ENCODE measurements at places on chromosomes 11 and 22. TPM values are rescaled to one million over a fixed set of nuclear protein-coding genes. Genes with fewer than 3 reads are reported as not detected.

Gene TMEM151A
- total RNA-seq: 4.3 TPM

Gene CHST1
- 1.4 TPM for total RNA-seq

Gene OR2AG1
- total RNA-seq: not detected

Gene APOBEC3H
- total RNA-seq: not detected

Gene RAB39A
- total RNA-seq: 0.53 TPM

Gene ZFTA
- total RNA-seq: 8.5 TPM

Gene TMEM225
- not detected for total RNA-seq

Gene RAB3IL1
- total RNA-seq: 15.7 TPM

Gene PATE2
- not detected for total RNA-seq

Gene KRTAP5-2
- not detected for total RNA-seq

Gene CFAP300
- 7.4 TPM for total RNA-seq

Gene SERHL2
- total RNA-seq: not detected

Gene HOATZ
- total RNA-seq: not detected

Gene F2
- 2.2 TPM for total RNA-seq

Gene HBB
- total RNA-seq: not detected

Gene KIRREL3
- 8.8 TPM for total RNA-seq

Gene TMPRSS4
- total RNA-seq: not detected

Gene PTPRCAP
- total RNA-seq: not detected

Gene CALCA
- 0.35 TPM for total RNA-seq

Gene EMID1
- not detected for total RNA-seq

Gene SLC36A4
- 11.2 TPM for total RNA-seq

Gene CDC42BPG
- total RNA-seq: 1.7 TPM

Gene XPNPEP3
- total RNA-seq: 5.7 TPM

Gene ACRV1
- total RNA-seq: not detected

Gene MIAT
- total RNA-seq: 0.26 TPM

Gene POTEH
- total RNA-seq: not detected

Gene MPZL3
- total RNA-seq: 0.49 TPM

Gene PARVG
- not detected for total RNA-seq

Gene PHF21B
- total RNA-seq: 1.2 TPM

Gene C11orf21
- total RNA-seq: not detected

Gene PLEKHA7
- 37.2 TPM for total RNA-seq

Gene PRDM11
- total RNA-seq: 9.6 TPM

Gene SMTNL1
- total RNA-seq: not detected

Gene OVOL1
- total RNA-seq: not detected

Gene NRIP3
- total RNA-seq: 0.98 TPM

Data from A549 treated with ZK216348 at 1 μM for 4 hours (cell line).